ENCODE measurements at places on chromosomes 7 and 10. TPM values are rescaled to one million over a fixed set of nuclear protein-coding genes. Genes with fewer than 3 reads are reported as not detected.

The SYT15 gene
- total RNA-seq, result 1.6 TPM

GRCh38 chr10:34222359-34222758 is 592.7 kb downstream of the PARD3 start:
- H3K27me3 ChIP-seq, result no peaks in the 10 kb centered on the region
- no peak overlapping the region for H3K4me3 ChIP-seq
- no peaks in the 10 kb centered on the region for H3K36me3 ChIP-seq
- H3K4me1 ChIP-seq, result peaks cover 6% of the 10 kb centered on the region

DNA sequence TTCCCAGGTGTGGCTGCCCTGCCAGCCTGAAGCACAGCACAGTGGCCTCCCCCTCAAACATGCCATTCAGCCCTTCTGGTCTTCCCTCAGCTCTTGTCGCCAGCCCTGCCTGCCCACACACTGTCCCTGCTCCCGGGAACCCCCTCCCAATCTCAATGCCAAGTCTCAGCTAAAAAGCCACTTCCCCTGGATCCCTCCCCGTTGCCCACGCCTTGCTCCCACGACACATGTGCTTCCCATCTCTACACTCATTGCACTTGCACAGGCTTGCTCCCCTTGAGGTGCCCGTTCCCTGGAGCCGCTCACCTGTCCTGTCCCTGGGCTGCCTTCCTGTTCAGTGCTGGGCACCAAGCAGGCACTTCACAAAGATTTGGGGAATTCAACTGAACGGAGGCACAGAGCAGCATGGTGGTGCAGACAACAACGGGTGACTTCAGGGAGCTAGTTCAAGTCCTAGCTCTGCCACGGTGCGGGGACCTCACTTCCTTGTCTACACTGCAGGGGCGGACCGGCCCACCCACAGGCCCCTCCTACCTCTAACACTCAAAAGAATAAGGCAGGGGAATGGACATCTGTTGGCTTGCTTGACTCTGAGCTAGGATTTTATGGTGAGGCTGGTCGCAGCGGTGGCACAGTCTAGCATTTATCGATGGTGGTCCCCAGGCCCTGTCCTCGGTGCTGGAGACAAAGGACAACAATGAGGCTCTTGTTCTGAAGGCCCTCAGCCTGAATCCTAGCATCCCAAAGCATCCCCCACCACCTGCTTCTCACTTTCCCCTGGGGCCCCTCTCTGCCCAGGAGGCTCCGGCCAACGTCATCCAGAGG is 18.4 kb downstream of the RGS10 start:
- H3K36me3 ChIP-seq, result peaks cover 26% of the 10 kb centered on the region
- DNase-seq, result no peak
- no peaks in the 10 kb centered on the region for H3K27me3 ChIP-seq
- peaks cover 28% of the 10 kb centered on the region for H3K4me1 ChIP-seq

- no peaks in the 10 kb centered on the region for H3K36me3 ChIP-seq
- no peak overlapping the region for H3K4me3 ChIP-seq
- no peaks in the 10 kb centered on the region for H3K4me1 ChIP-seq
- no peak overlapping the region for H3K27ac ChIP-seq
- H3K27me3 ChIP-seq, result no peaks in the 10 kb centered on the region
Observed at GRCh38 chr7:134378562-134378961, 61.8 kb upstream of the SLC35B4 start.

GRCh38 chr10:131842351-131843088 is 58.3 kb upstream of the PPP2R2D start:
- no peaks in the 10 kb centered on the region for H3K4me1 ChIP-seq
- no peaks in the 10 kb centered on the region for H3K27me3 ChIP-seq
- no peak overlapping the region for H3K27ac ChIP-seq
- no peak for DNase-seq

GRCh38 chr7:131606346-131607290 is 50.2 kb upstream of the PODXL start:
- H3K4me1 ChIP-seq, result no peaks in the 10 kb centered on the region
- no peak overlapping the region for H3K4me3 ChIP-seq
- no peak overlapping the region for H3K27ac ChIP-seq
- H3K36me3 ChIP-seq, result no peaks in the 10 kb centered on the region
- no peak for DNase-seq

DNA sequence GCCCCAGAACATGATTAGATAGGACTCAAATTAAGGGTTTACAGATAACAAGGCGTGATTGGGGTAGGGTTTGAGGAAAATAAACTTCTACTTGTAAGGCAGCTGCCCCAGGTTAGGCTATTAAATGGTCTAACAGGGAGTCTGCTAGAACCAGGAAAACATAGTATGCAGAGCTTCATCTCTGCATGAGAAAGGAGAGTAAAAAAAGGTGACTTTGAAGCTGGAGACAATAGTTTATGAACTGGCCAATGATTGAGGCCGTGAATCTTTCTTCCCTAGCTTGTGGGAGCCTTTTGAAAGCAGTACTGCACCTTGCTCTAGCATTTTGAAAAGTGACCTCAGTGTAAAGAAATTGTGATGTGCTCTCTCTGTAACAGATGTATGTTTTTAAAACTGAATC is 48.5 kb upstream of the STARD3NL start:
- H3K4me1 ChIP-seq, result no peaks in the 10 kb centered on the region
- no peaks in the 10 kb centered on the region for H3K36me3 ChIP-seq
- H3K27ac ChIP-seq, result no peak overlapping the region

All from HCT116 (cell line).